ENCODE measurements at places on chromosomes 2 and 18.

- DNase-seq = no peak
Observed at GRCh38 chr2:173090973-173091660, 15.5 kb downstream of the MAP3K20 start.

DNA sequence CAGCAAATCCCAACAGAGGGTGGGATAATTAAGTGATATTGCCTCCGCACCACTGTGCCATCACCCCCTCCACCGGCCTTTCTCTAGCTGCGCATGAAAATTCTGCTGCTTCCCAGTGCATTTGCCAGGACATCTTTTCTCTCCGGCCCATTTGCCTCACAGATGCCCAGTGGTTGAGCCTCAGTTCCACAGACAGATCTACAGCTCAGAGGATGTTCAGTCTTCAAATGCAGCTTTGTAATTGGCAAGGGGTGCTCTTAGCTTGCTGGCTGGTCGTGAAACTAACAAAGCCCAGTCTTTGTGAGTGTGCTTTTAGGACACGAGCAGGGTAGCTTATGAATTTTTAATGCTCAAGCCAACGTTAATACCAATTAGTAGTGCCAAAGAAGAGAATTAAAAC, 253.3 kb upstream of the REV1 start:
- no peak for DNase-seq

DNA sequence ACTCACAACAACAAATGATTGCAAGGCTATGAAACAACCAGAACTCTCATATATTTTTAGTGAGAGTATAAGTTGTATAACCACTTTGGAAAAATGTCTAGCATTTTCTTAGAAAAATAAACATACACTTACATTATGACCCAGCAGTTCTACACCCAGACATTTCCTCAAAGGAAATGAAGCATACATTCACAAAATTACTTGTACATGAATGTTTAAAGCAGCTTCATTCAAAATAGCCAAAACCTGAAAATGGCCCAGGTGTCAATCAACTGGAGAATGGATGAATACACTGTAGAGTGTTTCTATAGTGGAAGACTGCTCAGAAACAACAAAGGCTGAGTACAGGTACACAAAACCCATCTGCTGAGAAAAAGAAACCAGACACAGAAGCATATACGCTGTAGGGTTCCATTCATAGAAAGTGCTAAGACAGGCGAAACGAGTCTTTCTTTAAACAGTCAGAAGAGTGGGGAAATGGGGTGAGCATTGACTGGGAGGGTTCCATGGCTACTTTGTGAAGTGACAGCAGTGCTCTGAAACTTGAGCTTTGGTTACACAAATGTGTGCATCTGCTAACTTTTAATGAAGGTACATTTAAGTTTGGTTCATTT, 799.0 kb downstream of the DCDC2C start:
- no peak for DNase-seq

DNA sequence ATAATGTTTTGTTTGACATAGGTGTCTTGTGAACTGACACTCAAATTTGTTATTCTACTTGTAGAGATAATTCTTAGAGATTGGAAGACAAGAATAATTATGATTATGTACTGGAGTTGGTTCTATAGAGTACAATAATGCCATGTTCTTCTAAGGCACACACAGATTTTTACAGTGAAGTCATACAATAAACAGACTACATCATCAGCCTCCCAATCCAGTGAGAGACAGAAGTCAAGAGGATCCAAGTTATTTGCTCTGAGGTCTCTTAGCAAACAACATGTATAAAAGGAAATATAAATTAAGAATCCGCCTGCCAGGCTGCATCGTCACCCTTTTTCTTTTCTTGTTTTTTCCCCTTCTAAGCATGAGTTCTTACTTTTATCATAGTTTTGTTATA, 613.5 kb upstream of the SETBP1 start:
- no peak for DNase-seq

GRCh38 chr2:68968221-68968620, 6.2 kb upstream of the GKN1 start:
- DNase-seq = no peak

DNA sequence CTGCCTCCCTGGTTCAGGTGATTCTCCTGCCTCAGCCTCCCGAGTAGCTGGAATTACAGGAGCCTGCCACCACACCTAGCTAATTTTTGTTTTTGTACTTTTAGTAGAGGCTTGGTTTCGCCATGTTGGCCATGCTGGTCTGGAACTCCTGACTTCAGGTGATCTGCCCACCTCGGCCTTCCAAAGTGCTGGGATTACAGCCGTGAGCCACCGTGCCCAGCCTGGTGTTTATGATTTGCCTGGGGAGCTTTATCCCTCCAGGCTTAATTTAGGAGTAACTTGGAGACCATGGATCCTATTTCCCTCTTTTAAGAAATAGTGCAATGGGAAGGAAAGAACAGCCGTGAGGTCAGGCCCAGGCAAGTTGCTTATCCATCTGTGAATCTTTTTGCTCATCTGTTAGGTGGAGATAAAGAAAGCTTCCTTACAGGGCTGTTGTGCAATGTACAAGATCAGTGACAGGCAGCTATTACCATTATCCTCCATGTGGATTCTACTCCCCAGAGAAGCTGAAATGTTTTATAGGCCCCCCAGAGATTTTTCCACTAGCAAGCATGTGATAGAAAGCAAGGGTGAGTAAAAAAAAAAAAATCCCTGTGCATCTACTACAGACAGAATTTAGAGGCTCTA, 104.9 kb upstream of the MGAT5 start:
- DNase-seq = no peak

- DNase-seq = no peak
Observed at GRCh38 chr2:54226260-54226659, 29.8 kb downstream of the TSPYL6 start.

DNA sequence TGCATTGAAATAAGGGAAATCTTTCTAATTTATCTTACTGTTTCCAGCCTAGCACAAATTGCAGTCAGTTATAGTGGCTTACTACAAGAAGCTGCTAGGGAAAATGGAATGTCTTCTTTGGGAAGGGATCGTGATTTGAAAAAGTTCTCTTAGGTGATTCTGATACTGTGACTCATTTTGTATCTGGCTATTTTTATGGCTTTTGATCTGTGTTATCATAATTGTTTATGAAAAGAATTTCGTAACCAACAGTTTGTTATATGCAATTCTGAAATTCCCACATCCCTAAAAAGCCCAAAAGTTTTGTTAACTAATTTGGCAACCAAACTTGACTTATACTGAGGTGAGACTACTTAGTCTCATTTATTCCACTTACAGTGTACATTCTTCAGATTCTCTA, 12.4 kb downstream of the PTPN4 start:
- no peak for DNase-seq

GRCh38 chr2:57759131-57759530, 287.5 kb upstream of the VRK2 start:
- no peak for DNase-seq

DNA sequence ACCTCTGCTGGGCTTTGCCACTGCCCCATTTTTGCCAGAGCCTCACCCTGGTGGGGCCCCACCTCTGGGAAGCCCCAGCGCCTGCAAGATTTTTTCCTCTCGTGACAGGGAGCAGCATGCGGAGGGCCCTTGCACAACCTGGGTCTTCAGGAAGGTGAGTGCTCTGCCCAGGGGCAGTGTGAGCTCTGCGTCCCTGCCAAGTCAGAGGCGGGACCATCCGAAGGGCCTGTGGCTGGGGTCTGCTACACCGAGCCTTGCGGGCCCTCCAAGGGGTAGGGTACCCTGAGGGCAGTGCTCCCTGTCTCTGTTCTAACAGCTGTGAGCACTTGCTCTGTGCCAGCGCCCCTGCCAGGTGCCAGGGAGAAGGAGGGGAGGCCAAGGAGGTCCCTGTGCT, 5.8 kb upstream of the ODC1 start:
- no peak for DNase-seq

GRCh38 chr2:54551123-54551756, 95.1 kb downstream of the SPTBN1 start:
- DNase-seq = no peak

DNA sequence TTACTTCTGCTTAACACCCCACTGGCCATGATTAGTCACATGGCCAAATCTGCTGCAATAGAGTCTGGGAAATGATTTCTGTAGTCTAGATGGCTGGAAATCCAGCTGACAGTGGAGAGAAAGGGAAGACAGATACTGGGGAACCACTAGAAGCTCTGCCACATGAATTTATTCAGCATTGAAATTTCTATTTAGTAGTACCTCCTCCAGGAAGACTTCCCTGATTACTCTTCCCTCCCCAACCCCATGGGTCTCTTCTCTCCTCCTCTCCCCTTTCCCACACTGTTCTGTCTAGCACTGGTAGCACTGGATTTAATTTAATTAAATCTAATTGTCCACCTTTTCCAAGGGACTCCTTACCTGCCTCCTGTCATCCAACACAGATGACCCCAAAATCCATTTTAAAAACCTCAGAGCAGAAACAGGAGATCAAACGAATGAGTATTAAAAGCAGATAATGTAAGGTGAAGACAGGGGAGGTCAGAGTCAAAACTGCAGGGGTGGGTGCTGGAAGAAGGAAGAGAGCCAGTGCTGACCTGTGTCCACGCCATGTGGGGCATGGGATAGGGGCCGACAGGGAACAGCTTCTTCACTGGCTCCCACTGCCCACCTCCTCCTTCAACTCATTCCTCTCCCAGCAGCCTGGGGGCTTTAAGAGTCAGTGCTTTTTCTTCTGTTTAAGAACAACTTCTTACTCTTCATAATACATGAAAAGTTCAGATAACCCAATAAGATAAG, 169.2 kb upstream of the HS6ST1 start:
- DNase-seq = no peak

DNA sequence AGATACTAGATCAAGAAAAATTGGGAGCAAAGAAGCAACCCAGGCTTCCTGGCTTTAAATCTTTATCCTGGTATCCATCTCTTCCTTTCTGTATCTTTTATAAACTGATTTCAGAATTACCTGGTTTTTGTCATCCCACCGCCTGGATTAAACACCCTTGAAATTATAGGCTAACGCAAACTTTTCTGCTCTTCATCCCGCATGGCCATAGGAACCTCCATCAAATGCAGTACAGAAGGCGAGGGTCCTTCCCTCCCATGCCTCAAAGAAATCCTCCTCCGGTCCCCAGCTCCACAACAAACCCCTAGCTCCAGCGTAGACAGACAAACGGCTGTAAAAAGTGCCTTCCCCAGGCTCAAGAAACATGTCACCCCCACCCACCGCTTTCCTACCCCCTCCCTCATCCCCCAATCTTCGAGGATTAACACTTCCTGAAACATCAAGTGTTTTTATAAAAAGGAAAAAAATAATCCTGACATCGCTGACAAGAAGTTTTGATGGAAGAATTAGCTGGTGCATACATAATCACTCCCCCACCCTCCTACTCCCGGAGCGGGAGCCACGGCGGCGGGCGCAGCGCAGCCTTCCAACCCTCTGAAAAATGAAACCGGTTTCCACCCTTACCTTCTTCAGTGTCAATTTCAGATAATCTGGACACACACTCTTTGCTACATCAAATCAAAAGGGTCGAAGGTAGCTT, 7.6 kb downstream of the DLX1 start:
- peak; percentile 20 for DNase-seq
